ENCODE measurements at places on chromosomes 3 and 15. TPM values are rescaled to one million over a fixed set of nuclear protein-coding genes. Genes with fewer than 3 reads are reported as not detected.

The INKA1 gene
- polyA plus RNA-seq: 0.60 TPM

The SLC28A2 gene
- 1.2 TPM for polyA plus RNA-seq

The ZNF654 gene
- polyA plus RNA-seq: 3.0 TPM

The IL17RB gene
- polyA plus RNA-seq: 1.2 TPM

The RHOV gene
- polyA plus RNA-seq: 8.1 TPM

Measured in sigmoid colon (tissue), 7 donors.